ENCODE measurements at places on chromosomes 3 and 15.

DNA sequence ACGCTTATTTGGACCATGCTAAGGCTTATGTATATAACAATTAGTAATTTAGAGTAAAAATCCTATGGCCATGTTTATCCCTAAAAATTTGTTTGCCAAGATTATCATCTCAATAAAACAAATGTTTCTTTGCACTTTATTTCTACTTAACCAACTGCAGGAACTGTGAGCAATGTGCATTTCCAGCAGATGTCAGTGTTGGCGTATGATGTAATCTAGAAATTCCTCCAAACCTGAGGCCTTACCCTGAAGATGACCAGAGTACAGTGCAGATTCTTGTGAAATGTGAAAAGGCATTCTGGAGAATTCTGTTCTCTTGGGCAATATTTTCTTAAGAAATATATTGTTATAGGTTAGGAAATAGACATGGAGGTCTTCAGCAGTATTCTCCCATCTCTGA is 205.9 kb downstream of the MBNL1 start:
- no peak for DNase-seq

DNA sequence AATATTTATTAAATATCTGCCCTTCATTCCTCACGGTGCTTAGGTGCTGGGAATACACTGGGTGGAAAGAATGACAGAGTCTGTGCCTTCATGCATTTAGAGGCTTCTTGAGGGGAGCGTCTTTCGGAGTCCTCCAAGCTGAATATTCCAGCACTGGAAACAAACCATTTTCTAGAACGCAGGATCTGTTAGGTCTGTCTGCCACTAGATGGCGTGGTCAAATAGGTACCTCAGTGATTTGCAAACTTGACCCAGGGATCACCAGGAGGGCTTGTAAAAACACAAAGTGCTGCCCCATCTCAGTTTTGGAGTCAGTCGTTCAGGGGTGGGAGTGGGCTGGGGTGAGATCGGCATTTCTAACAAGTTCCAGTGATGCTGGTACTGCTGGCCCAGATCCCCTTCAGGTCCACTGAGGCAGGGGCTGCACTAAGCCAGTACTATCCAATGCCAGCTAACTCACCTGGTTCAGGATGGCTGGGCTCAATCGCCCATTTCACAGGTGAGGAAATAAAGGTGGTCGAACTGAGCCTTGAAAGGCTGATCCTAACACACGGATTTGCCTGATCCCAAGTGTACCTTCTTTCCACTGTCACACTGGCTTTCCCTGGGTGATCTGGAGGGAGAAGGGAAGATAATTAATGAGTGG is 14.8 kb downstream of the ARNT2 start:
- DNase-seq, result no peak

- no peak for DNase-seq
Measured at GRCh38 chr15:90203922-90204321, 2.8 kb downstream of the SEMA4B start.

DNA sequence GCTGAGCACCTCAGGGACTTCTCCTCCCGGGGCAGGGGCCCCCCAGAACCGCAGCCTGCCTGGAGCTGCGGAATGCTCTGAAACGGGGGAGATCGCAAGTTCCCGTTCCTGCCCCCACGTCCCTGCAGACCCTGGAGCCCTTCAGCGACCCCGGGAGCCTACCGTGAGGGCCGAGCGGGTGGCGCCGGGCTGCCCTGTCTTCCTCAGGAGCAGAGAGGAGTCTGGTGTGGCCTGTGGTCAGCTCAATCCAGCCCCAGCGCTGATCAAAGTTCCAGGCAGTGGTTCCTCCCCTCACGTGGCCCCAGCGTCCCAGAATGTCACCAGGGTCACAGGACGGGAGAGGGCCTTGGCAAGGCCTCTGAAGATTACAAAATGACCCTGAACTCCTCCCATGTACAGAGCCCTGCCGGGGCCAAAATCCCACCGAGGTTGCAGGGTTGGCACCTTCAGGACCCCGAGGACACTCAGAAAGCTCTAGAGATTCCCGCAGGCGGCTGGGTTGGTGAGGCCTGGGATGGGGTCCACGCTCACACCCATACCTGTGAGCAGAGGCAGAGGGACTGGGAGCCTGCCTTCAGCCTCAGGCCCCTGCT is at the start of gene CPN2:
Gene CPN2, minus strand, starts transcription at position 249 of the 593 bp plus-strand sequence. CDS start 8,626 bp downstream, outside the sequence.
- DNase-seq, result no peak

- no peak for DNase-seq
Measured at GRCh38 chr3:147141516-147142288, 264.6 kb downstream of the ZIC4 start.

- DNase-seq, result no peak
Measured at GRCh38 chr3:108079877-108080276, 11.0 kb downstream of the CD47 start.

GRCh38 chr15:93485438-93486327 is 396.7 kb upstream of the RGMA start:
- peak; percentile 19 for DNase-seq

DNA sequence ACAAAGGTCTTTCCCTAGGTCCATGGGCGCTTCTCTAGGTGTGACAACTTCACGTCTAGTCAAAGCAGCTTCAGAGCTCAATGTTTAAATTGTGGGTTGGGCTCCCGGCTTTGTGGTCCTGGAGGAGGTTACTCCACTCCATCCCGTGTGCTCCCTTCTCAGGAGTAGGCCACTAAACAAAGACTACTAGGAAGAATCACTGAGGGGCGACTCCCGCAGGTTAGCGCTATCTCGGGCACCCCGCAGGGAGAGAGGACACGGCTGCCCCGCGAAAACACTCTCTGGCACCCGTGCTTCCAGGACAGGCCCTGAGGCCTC is 500 bp downstream of the PARP6 start:
- peak; percentile 10 for DNase-seq

All from left renal cortex interstitium (tissue), 4 donors.